ELF-1 (cell line): ENCODE measurements at places on chromosomes 6 and 20.
A peak's percentile ranks its signal among the peaks of the same experiment; 100 is the strongest.

GRCh38 chr6:144753023-144753705 lies 468.0 kb downstream of the UTRN start:
- DNase-seq = no peak

- peak; percentile 56 for DNase-seq
Measured at GRCh38 chr6:40477246-40478126, 109.7 kb downstream of the LRFN2 start.

DNA sequence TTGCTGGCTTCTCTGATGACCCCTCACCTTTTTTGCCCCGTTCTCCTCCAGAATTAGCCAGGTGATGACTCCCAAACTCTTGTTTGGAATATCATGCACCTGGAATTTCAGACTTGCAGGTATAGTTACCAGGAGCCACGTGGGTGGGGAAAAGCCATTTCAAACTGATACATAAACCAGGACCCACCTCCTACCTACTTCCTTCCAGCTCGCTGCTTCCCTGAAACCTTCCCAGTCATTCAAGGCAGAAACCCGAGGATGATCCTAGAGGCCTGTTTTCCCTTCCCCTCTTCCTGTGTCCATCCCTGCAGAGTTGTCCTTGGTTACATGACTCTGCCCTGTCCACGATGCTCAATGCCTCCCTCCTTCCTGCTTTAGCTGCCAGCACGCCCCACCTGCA lies 101.9 kb downstream of the MTHFD1L start:
- DNase-seq = no peak

GRCh38 chr20:34328928-34329677 lies 25.9 kb upstream of the AHCY start:
- DNase-seq = no peak

- peak; percentile 18 for DNase-seq
Measured at GRCh38 chr20:4332121-4332860, 316.9 kb upstream of the RNF24 start.

DNA sequence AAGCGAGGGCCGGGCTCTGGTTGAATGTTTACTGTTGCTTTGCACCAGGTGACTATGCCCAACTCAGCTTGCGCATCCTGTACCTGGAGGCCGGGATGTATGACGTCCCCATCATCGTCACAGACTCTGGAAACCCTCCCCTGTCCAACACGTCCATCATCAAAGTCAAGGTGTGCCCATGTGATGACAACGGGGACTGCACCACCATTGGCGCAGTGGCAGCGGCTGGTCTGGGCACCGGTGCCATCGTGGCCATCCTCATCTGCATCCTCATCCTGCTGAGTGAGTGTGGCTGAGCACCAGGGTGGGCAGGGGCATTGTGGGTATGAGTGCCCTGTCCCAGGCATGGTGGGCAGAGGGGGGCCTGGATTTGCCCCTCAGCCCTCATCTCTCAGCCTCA lies 136.1 kb downstream of the TAF4 start:
- DNase-seq = no peak

- no peak for DNase-seq
Measured at GRCh38 chr20:2178318-2179232, 76.9 kb downstream of the STK35 start.

DNA sequence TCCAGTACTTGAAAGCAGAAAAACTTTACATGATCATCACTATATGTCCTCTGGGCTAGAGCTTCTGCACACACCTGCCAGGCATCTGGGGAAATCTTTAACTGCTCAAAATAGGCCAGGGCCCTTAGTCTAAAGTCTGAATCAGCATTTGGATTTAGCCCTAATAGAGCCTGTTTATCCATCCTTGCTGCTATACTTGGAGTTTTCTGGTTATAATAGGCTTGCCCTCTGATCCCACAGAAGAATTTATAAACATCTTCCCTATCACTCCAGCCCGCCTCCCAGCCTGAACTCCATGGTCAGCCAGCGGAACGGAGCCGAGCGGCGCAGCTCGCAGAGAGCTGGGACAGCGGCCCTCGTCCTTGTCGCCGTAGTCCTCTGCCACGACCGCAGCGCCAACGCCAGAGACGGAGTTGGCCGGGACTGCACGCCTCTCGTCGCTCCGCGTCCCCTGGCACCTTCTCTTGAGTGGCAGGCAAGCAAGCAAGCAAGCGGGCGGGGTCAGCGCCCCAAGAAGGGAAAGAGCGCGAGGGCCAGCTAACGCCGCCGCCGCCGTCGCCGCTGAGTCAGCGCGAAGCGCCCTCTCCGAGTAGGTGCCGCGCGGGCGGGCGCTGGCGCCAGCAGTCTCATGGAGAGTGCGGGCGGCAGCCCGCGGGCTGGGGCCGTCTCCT lies 25.4 kb upstream of the ASIP start:
- peak; percentile 90 for DNase-seq

DNA sequence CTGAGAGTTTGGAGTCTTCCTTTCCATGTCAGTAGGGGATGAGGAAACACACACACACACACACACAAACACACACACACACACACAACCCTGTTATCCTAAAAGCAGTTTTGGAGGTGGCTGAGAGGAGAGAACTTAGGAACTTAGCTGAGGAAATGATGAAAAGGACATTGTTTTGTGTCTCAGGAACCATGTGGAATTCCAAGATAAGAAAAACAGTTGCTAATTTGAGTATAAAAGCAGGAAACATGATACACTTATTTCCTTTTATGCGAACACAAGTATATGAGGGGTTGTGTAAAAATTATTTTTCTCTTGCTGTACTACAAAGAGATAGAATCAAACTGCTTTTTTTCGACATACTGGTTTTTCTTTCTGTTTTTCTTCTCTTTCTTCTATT lies at the start of gene MYCT1:
Gene MYCT1 (plus strand): TSS at position 264 of the 400 bp plus-strand sequence. CDS start 6 bp downstream, at position 270.
- no peak for DNase-seq

- no peak for DNase-seq
Measured at GRCh38 chr20:34302312-34302722, 838 bp downstream of the AHCY start.

GRCh38 chr6:79301290-79301689 lies 66.8 kb upstream of the HMGN3 start:
- DNase-seq = no peak

GRCh38 chr20:20606881-20607280 lies 105.6 kb downstream of the RALGAPA2 start:
- DNase-seq = no peak

- DNase-seq = no peak
Measured at GRCh38 chr20:3815703-3816315, 4.5 kb upstream of the AP5S1 start.

GRCh38 chr6:8200255-8200654 lies 97.9 kb upstream of the EEF1E1 start:
- no peak for DNase-seq

- no peak for DNase-seq
Measured at GRCh38 chr6:114142258-114142657, 171.3 kb upstream of the HDAC2 start.

DNA sequence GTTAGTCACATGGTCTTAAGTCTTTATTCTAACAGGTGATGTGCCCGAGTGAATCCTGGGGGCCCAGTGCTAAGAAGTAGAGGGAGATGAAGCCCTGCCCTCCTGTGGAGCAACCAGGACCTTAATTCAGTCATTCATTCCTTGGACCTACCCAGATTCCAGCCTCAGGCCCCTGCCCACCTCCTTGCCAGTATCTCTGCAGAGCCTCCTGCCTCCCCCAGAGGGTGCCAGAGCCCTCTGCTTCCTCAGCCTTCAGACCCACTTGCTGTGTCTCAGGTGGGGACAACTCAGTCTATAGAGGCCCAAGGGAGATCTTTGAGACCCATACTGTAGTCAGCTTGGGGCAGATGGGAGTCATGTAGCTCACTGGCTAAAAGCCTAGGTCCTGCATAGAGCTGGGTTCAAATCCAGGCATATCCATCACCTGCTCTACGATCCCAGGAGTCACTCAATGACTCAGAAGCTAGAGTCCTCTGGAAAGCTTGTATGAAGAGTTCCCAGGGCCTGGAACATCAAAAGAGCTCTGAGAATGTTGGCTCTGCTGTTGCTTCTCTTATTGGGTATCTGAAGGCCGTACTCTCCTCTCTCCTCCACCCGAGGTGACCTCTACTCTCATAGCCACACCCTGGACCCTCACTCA lies 3.9 kb upstream of the SIGLEC1 start:
- peak; percentile 75 for DNase-seq

GRCh38 chr6:35055891-35056290 lies 85.2 kb downstream of the TCP11 start:
- DNase-seq = no peak

DNA sequence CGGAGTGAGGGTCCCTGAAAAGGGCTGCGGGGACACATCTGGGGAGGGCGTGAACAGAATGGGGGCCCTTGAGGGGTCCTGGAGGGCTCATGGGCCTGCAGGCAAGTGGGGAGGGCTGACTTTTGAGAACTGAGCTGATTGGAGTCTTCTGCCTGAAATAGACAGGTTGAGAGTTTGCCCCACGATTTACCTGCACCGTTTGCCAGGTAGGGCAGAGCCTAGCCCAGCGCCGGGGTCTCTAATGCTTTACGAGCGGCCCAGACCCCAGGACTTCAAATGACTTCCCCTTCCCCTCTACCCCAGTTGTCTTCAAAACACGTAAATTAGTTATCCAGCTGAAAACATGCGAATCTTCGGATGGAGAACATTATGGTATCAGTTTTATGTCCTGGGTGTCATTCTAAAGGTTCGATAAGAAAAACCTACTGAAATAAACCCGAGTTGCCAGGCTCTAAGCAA lies 1.3 kb downstream of the PLCB1 start:
- no peak for DNase-seq

- no peak for DNase-seq
Measured at GRCh38 chr20:16530201-16530681, 43.0 kb downstream of the KIF16B start.

DNA sequence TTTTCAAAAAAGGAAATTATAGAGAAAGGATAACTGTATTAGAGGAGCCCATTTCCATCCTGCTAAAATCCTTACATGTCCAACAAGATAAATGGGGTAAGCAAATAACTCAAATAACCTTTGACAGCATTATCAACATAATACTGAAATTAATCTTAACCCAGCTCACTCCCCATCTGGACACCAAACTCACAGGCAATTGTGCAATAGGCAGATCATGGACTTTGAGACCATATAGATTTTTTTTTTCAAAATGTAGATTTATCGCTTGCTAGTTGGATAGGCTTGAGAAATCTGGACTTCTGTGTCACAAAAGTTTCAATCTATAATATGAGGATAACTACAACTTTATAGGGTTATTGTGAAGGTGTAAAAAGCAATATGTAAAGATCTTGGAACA lies 134.4 kb upstream of the ASCC3 start:
- no peak for DNase-seq

GRCh38 chr6:20955131-20955530 lies 420.9 kb downstream of the CDKAL1 start:
- no peak for DNase-seq

DNA sequence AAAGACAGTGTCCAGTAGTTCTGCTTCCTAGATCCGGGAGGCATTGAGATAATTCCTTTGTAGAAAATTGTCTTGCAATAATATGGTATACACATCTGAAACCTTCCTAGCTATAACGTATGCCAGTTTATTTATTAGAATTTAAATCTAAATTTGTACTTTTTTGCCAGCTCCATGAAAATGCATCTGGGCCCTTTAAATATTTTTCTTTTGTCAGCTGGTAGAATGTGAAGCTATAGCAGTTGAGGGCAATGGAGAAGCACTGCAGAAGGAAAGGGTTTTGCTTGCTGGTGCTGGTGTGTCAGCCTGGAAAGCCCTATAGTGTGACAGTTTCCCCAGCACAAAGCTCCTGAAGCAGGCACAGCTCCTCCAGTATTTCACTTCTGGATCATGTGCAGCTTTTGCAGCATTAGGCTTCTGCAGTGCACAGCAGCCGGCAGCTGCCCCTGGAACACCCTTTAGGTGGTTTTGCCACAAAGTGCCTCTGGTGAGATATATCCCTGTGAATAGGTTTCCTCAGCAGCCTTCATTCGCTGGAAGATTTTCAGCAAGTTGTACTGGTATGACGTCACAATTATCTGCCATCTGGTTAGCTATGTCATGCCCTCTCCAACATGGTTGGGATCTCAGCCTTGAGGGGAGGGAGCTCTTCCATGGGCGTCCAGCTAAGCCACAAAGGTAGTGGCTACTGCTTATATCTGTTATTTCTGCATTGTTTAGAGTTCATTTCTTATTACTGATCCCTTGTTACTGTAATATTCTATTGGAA lies 40.0 kb upstream of the L3MBTL3 start:
- no peak for DNase-seq

GRCh38 chr6:156771047-156771446 lies 6.1 kb upstream of the ARID1B start:
- DNase-seq = no peak

- peak; percentile 90 for DNase-seq
Measured at GRCh38 chr6:96520171-96521115, 1.2 kb upstream of the UFL1 start.

DNA sequence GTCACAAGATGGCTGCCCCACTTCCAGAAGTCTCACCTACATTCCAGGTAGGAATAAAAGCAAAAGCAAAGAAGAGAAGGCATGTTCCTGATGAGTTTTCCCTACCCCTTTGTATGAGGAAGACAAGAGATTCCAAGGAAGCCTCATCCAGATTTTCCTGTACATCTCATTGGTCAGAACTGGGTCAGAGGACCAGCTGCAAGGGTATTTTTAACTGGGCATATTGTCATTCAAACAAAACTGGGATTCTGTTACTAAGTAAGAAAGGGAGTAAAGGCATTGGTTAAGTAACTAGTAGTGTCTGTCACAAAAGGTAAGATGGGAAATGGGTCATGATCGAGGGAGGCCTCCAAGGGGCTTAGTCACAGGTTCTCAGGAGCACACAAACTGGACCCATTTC lies 28.2 kb upstream of the RIMS4 start:
- DNase-seq = no peak

GRCh38 chr6:118467181-118467580 lies 80.9 kb upstream of the PLN start:
- no peak for DNase-seq

- no peak for DNase-seq
Measured at GRCh38 chr6:143970456-143971218, 37.4 kb downstream of the PLAGL1 start.

DNA sequence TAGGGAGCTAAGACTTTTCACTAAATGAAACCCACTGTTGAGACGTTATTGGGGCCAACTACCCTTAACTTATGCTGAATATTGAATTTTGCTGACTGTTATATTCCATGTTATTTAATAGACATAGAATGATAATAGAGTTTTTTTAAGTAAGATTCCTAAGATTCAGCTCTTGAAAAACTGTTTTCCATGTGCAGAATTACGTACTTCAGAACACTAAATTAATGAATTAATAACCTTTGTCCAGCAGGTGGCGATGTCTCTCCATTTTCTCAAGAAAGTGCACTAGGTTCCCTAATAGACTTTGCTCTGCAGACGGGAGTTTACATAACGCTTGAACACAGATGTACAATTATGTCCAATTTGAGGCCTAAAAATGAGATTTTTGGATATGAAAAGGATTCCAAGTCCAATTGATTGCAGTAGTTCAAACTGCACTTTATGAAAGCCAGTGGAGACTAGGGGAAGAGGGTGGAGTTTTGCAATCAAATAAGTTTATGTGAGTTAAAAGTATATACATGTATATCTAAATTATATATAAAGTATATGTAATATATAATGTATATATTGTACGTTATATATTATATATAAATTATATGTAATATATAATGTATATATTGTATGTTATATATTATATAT lies 282.1 kb downstream of the UST start:
- no peak for DNase-seq

- DNase-seq = no peak
Measured at GRCh38 chr6:14211562-14211942, 94.0 kb downstream of the CD83 start.
